ENCODE measurements at places on chromosomes 2 and 18.

GRCh38 chr2:129742415-129743180 lies 236.9 kb upstream of the RAB6C start:
- DNase-seq, result no peak

DNA sequence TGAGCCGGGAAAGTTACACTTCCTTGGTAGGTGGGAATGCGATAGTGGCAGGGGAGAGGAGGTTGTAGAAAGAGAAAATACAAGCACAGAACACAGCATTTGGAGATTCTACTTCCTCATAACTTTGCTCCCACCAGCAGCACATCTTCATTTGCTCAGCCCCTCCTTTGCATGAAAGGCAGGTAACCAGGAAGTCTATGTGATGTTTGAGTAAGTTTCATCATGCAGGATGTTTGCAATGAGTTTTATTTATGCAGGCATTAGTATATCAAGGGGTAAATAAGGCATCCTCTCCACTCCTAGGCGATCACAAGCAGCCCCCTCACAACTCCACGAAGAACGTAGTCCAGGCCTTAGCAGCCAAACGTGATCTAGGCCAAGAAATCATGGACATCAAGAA lies 5.0 kb downstream of the RNF152 start:
- DNase-seq, result no peak

DNA sequence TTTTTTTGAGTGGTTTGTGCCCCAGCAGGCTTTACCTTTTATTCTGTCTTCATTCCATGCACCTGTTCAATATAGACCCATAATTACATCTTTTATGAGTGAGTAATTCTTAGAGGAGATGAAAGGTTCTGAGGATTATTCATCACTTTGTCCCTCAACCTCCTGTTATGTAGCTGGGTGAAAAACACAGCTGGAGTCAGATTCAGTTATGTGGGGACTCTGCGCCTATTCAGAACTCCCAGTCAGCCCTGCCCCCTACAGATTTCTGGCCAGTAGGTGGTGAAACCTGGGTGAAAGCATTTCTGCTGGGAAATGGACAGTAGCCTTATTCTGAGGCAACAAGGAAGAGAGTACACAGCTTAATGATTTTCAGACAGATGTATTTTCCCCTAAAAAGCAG lies 107.8 kb downstream of the MGAT5 start:
- DNase-seq, result peak; percentile 43

DNA sequence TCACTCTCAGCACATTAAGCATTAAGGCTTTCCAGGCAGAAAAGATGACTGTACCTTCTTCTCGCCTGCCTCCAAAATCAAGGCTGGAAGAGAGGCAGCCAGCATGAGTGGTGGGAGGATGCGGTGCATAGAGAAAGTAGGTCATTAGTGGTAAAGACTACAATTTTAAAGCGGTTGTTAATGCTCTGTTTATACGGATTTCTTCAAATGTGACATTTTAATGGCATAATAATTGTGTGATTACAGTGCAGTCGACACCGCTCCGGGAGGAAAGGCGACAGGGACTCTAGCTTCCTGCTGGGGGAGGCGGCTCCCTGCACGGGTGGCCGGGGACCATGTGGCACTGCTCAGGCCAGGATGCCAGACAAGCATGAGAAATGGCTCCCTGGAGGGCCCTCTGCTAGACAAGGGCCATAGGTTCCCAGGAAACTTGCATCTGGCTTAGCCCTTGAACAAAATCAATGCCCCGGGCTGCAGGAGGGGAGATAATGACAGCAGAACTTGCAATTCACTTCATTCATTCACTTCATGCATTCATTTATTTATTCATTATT lies 129.6 kb downstream of the GALNT14 start:
- peak; percentile 68 for DNase-seq

DNA sequence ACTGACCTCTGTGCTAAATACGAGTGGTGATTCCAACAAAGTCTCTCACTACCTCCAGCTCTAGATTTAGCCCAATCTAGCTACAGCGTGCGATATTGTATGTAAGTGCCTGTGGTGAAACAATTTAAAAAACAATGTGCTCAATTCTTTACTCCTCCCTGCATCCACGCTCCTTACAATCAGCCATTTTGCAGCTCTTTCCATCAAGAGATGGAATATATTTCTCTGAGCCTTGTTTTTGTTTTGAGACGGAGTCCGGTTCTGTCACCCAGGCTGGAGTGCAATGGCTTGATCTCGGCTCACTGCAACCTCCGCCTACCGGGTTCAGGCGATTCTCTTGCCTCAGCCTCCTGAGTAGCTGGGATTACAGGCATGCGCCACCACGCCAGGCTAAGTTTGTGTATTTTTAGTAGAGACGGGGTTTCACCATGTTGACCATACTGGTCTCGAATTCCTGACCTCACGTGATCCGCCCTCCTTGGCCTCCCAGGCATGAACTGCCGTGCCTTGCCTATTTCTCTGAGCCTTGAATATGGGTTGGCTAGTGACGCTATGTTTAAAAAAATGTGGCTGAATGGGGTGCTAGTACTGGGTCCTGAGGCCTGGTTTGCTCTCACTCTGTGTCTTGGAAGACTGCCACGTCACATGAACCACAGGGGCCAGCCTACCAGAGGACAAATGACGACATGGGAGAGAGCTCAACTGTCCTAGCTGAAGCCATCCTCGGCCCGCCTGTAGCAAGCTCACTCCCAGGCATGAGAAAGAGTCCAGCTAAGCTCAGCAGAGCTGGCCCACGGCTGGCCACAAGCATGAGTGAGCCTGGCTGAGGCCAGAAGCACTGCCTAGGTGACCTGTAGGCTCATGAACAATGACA lies 14.8 kb downstream of the WDFY1 start:
- no peak for DNase-seq

- no peak for DNase-seq
Observed at GRCh38 chr2:71552356-71552755, 99.0 kb downstream of the DYSF start.

- DNase-seq, result no peak
Observed at GRCh38 chr2:22737144-22737543, 647.8 kb upstream of the KLHL29 start.

DNA sequence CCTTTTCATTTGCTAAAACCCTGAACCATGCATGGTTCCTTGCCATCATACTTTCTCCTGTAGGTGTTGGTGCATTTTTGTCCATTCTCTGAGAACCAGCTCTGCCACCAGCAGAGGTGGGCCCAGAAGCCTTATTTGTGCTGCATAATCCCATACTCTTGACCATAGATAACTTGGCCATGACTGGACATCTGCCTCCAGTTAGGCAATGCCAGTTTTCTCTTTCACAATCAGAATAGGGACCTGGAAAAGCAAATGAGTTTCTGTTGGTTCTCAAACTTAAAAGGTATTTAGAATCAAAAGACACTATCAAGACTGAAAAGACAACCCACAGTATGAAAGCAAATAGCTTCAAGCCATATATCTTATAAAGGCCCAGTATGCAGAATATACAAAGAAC lies 167.3 kb downstream of the MAIP1 start:
- no peak for DNase-seq

GRCh38 chr2:164644036-164644700 lies 22.9 kb upstream of the GRB14 start:
- no peak for DNase-seq

DNA sequence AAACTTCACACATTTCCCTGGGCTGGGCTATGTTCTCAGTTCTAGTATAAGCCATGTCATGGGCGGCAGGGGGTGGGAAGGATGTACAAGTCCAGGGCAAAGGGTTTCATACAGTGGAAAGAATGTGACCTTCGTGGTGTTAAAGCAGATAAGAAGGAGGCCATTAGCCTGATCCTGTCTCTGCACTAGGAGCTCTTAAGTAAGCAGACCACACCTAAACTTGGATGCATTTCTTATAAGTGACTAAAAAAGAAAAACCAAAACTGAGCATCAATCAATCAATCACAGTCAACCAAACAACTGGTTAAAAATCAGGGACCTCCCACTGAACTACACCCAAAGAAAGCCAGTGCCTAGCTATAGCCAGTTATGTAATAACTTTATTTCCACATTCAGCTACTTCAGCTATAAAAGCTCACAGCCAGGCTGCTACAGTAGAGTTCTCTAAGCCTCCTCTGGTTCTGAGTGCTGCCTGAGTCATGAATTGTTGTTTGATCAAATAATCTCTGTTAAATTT lies 46.8 kb upstream of the RIOK3 start:
- DNase-seq, result no peak

GRCh38 chr2:10256031-10256514 lies 46.6 kb upstream of the HPCAL1 start:
- no peak for DNase-seq

DNA sequence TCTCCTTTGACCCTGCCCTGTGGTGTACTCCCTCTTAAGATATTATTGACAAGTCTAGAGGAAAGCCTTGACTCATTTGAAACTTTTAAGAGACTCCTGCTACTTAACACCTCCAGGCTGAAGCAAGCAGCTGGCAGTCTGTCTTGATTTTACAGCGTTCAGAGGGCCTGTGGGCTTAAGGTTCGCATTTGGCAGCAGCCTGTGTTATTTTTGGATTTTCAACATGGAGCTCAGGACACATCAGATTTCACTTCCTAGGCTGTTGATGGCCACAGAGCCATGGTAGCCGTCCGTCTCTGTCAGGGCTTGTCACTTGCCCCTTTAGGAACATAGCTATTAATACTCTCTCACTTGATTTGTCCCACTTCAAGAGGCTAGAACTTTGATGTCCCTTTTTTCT lies 73.6 kb downstream of the VWA3B start:
- DNase-seq, result no peak

- no peak for DNase-seq
Observed at GRCh38 chr2:208101716-208102631, 22.4 kb downstream of the CRYGD start.

DNA sequence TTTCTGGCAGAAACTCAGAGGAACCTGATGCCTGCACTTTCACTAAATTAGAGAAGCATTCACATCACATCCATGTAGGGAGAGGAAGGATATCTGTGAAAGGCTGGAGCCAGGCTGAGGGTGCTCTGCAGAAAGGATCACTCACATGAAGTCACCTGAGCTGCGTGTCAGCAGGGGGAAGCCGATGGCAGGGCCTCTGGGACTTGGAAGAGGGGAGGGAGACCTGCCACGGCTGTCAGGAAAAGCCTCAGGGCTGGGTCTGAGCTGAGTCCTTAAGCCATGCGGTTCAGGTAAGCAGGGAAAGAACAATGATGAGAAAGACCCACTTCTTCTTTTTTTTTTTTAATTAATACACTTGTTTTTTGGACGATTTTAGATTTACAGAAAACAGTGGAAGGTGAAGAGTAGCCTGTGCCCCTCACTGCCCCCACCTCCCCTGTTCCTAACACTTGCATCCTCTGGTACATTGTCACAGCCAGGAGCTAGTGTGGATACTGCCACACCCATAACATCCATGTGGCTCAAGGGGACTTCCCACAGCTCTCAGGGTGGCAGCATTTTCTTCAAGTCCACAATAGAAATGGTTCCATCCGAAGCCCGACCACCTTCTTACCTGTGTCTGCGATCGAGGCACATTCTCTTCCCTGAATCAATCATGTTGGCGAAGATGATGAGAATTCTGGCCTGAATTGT lies 156.5 kb upstream of the TPO start:
- no peak for DNase-seq

DNA sequence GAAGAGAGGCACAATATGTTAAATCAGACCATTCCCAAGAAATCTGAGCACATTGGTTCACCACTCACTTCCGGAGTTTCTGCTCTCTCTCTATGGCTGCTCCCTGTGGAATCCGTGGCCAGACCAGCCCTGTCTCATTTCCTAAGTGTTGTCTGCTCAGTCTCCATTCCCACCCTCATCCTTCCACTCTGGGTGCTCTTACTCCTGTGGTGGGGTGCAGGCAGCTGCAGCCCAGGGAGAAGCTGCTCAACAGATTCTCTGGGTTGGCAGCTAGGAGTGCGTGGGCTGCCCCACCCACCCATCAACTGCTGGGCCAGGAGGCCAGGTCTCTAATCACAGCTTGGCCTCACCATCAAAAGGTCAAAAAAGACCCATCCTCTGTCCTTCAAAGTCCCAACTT lies 98.3 kb downstream of the ARL4C start:
- no peak for DNase-seq

GRCh38 chr18:51069885-51070284 lies 39.9 kb downstream of the SMAD4 start:
- no peak for DNase-seq
